ENCODE measurements at places on chromosomes 11 and 22. TPM values are rescaled to one million over a fixed set of nuclear protein-coding genes. Genes with fewer than 3 reads are reported as not detected.

The TTC9C gene
- 8.5 TPM for total RNA-seq

GRCh38 chr22:19753090-19753842, 7.3 kb upstream of the TBX1 start:
- no peak overlapping the region for H3K4me3 ChIP-seq
- H3K27me3 ChIP-seq = peaks cover 12% of the 10 kb centered on the region
- no peaks in the 10 kb centered on the region for H3K36me3 ChIP-seq

DNA sequence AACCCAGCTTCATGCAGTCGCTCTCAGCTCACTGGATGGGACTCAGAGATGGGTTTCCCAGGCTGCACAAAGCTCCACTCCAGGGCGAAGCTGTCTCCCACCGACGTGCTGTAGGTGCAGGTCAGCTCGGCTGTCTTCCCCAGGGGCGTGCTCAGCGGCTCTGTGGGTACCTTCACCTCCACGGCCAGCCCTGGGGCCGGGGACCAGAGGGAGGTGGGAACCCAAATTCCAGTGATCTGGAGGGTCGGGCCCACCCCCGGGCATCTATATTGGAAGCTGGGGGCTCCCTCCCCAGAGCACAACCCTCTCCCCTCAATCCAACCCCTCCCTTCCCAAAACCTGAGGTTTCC, 689 bp downstream of the VSIG2 start:
- peaks cover 13% of the 10 kb centered on the region for H3K4me1 ChIP-seq
- H3K27ac ChIP-seq = no peak overlapping the region
- no peak overlapping the region for H3K4me3 ChIP-seq
- H3K27me3 ChIP-seq = no peaks in the 10 kb centered on the region
- no peak for DNase-seq

The OR2AT4 gene
- total RNA-seq = not detected

Measured in right lobe of liver (tissue), 6 donors.